ENCODE measurements at places on chromosomes 4 and X. TPM values are rescaled to one million over a fixed set of nuclear protein-coding genes. Genes with fewer than 3 reads are reported as not detected.

ABCG2 gene
- 21.6 TPM for total RNA-seq

RNF175 gene
- total RNA-seq = 31.0 TPM

GLOD5 gene
- not detected for total RNA-seq

IL3RA gene
- total RNA-seq = 1.2 TPM

SPARCL1 gene
- total RNA-seq = 48.9 TPM

REELD1 gene
- not detected for total RNA-seq

DUSP21 gene
- not detected for total RNA-seq

TRIM60 gene
- not detected for total RNA-seq

GRCh38 chr4:4871573-4872313 is 12.3 kb downstream of the MSX1 start:
- DNase-seq = no peak

GRCh38 chr4:34417160-34417559 is 1827.2 kb downstream of the ARAP2 start:
- no peak for DNase-seq

GRCh38 chr4:106165351-106166010 is 150.5 kb downstream of the TBCK start:
- DNase-seq = no peak

DNA sequence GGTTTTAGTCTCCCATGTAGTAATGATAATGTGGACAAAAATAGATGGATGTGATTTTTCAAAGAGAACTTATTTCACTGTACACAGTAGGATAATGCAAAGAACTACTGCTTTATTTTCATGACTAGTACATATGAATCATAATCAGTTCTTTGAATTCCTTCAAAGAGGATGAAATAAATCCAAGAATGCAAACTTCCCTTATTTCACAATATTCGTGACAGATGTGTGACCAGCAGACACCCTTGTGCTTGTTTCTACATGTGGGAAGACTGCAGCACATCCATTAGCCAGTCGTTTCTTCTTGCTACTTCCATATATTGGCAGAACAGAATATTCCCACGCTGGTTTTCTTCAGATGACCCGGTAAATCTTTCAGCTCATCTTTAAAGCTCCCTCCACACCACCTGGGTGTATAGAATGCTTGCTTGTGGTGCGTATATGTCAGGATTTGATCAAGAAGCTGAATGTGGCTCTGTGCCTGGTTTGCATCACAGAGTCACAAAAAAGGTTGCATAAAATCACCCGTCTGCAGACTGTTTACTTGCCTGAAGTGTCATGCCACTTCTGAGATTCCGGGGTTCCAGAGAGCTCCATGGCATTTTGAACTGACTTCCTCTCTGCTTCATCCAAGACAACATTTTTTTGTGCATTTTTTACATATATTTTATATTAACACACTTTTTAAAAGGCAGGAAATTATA is 47.7 kb upstream of the FAT4 start:
- DNase-seq = no peak

DNA sequence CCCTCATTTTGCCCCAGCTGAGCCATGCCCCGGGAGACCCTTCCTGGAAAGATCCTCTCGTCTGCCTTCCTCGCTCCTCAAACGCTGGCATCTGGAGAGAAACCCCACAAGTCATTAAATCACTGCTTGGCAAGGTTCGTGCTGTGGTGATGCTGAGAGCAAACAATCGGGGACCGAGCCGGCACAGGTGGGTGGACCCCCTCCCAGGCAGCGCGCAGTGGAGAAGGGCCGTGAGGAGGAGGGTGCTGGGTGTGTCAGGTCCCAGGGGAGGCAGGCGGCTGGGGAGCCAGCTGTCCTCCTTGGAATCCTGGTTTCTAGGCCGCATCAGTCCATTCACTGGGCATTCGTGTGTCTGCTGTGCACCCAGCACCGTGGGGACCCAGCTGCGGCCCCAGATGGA is 64.9 kb upstream of the PSAPL1 start:
- no peak for DNase-seq

GRCh38 chrX:51332188-51332942 is at the start of gene NUDT10:
Gene NUDT10, plus strand, starts transcription at chrX:51332822. Its CDS starts 144 bp downstream, at chrX:51332966.
- DNase-seq = peak; percentile 25

DNA sequence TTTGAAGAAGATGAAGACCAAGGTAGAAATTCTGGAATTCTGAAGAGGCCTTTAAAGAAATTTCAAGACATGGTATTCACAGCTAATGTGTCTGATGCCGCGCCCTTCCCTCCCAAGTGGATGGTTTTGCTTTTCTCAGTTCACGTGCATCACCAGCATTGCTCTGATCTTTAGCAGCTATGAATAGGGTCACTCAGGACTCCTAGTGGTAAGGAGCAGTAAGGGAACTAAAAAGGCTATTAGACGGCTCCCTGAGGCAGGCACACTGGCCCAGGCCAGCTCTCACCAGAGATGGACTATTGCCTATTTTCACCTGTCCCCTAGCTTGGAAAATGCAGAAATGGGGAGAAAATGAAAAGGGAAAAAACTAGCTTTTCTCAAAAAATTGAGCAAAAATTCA is 447.5 kb upstream of the RASGEF1B start:
- no peak for DNase-seq

DNA sequence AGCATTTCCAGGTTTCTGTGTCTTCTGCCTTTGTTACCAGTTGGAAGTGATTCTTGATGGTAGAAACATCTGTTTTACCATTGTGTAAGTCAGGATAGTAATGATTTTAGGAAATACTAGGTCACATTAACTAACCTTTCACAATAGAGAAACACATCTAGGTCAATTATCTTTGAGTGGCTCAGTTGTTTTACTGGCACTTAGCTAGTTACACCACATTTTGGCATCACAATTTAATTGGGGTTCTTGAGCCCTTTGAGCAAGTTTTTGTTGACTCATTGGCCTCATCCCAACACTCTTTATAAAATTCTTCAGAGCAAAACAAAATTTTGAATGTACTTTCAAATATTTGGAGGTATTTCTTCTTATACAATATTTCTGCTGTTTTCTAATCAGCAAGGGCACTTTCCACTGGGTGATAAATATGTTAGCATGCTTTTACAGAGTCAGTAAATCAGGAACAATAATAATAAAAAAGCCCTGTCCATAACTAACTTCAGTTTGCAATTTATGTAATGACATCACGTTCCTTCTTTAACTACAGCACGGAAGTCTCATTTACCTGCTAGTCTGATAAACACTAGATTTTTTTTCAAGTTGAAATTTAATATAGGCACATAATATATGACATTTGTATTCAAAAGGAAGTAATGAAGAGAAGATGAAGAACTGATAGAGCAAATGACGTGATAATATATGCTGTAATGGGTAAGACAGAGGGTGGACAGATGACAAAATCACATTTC is 64.8 kb upstream of the GK2 start:
- no peak for DNase-seq

DNA sequence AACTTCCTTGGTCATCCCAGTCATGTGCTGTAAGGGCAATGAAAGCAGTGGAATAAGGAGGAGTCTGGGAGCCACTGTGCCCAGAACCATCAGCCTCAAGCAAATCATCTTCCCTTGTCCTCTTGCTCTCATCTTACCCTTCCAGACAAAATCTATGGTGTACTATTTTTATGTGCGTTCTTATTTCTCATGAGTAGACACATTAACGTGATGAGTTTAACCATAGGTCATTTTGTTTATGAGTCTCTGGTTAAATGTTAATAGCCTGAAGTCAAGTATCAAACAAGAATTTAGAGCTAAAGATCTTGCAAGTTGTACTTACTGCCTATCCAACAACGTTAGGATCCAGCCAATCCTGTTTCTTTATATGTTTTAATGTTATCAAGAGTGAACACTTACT is 495.3 kb downstream of the SPRY1 start:
- DNase-seq = no peak

DNA sequence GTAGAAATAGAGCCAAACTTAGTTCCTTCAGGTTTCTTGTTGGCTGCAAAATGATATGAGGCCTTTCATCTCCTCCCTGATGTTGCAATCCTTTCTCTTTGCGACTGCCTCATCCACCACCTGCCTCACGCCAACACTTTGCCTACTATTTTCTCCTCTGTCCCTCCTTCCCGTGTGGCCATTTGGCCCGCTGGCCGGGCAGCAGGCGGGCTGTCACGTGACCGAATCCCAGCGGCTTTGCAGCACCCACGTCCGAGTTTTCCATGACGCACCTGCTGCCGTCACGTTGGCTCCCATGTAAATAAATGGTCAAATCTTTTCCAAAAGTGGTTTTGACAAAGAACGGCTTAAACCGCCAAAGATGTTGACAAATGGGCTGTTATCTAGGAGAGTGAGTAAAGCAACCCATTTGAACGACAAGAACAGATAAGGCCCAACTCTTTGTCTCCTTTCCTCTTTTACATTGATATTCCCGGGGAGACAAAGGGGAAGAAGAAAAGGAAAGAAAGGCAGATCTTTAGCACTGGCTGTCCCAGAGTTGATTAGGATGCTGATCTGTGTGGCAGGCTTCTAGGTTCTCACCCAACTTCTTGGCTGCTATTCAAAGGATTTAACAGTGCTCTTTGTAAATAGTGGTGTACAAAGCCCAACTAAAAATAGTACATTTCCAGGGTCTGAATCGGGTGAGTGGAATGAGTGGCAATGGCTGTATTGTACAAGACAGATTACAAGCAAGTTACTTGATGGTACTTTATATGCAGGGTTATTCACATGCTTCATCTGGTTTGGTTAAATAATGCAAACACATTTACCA is 174.2 kb upstream of the JADE1 start:
- DNase-seq = no peak

DNA sequence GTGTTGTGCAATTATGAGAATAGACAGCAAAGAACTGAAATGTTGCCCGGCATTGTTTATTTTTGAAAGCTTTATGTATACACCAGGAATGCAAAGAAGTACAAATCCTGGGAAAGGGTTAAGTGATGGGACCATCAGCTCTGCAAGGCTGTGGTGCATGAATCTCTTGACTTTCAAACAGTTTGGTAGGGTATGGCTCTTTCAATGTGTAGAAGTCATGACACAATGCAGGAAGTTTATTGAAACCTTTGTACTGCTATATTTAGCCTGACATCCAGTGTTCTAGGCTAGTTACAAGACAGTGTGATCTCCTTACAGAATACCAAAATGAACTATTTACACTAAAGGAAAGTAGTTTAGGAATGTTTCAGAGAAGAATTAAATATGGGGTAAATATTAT is 206.8 kb upstream of the HAND2 start:
- DNase-seq = no peak

DNA sequence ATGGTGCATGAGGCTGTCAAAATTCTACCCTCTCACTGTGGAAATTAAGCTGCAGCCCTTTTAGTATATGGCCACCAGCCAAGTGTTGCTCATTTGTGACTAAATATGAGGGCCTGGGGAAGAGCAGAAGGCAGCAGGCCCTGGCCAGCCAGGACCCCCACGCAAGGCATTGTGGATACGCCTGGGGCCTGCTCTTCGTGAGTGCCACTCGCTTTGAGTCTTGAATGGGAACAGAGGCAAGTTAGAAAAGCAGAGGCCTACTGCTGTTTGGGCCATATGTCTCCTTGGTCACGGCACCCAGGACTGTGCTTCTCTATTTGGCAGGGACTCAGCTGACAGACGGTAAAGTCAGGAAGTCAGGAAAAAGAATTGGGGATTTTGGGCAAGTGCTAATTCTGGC is 10.9 kb downstream of the RTL5 start:
- no peak for DNase-seq

GRCh38 chrX:53587795-53588420 is 98.6 kb downstream of the HUWE1 start:
- DNase-seq = no peak

DNA sequence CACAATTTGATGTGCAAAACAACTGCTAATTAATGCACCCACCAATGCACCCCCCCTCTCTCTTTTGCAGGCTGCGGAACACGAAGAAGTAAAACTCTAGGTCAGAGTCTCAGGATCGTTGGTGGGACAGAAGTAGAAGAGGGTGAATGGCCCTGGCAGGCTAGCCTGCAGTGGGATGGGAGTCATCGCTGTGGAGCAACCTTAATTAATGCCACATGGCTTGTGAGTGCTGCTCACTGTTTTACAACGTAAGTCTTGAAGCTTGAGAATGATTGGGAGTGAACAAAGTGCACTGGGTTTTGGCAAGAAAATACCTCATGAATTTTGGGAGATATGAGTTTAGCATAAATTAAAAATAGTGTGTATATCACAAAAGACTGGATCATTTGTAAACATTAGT is 28.9 kb downstream of the TMPRSS11E start:
- DNase-seq = no peak

- no peak for DNase-seq
Observed at GRCh38 chr4:80500613-80501012, 165.1 kb downstream of the CFAP299 start.

- DNase-seq = no peak
Observed at GRCh38 chr4:169557061-169557636, 55.2 kb downstream of the NEK1 start.

DNA sequence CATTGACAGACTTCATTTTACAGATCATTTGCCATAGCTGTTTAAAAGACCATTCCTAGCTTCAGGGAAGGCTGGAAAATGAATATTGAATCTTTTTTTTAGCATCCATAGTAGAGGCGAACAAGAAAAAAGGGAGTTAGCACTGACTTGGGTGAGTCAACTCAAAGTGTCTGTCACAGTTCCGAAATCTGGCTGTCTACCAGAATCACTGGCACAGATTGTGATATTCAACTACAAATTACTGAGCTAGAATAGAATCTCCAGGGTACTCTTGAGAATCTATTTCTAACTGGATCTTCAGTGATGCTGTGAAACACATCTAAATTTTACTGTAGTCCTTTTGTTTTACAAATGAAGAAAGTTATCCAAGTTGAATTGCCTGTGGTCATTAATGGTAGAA is 31.5 kb downstream of the SEC24B start:
- no peak for DNase-seq

GRCh38 chr4:5857199-5857598 is 35.7 kb downstream of the CRMP1 start:
- no peak for DNase-seq

All from frontal cortex (tissue), 4 donors.